ENCODE measurements at places on chromosomes 3 and 15. TPM values are rescaled to one million over a fixed set of nuclear protein-coding genes. Genes with fewer than 3 reads are reported as not detected.

Gene UBE3A
- total RNA-seq, result 105 TPM

Gene NRG4
- not detected for total RNA-seq

Gene RBPMS2
- total RNA-seq, result 41.3 TPM

Gene KCNAB1
- 1.6 TPM for total RNA-seq

Gene TEX264
- 86.0 TPM for total RNA-seq

Gene AGBL1
- total RNA-seq, result not detected

Gene ISLR
- total RNA-seq, result 53.0 TPM

Gene KNL1
- total RNA-seq, result 2.3 TPM

Gene CHRNA5
- 20.3 TPM for total RNA-seq

Gene SKOR1
- total RNA-seq, result 0.43 TPM

Gene PLA2G4D
- not detected for total RNA-seq

Gene PLCH1
- 8.0 TPM for total RNA-seq

Gene ZNF35
- 8.4 TPM for total RNA-seq

Gene WWTR1
- total RNA-seq, result 82.8 TPM

Gene HCLS1
- 48.7 TPM for total RNA-seq

Gene FGD5
- total RNA-seq, result 62.5 TPM

Gene TMCO5A
- total RNA-seq, result 0.14 TPM

Gene SOX2
- 0.55 TPM for total RNA-seq

Gene PDCD10
- 33.5 TPM for total RNA-seq

Gene NIT2
- 32.5 TPM for total RNA-seq

Gene RASGRP1
- 4.6 TPM for total RNA-seq

Gene STT3B
- total RNA-seq, result 123 TPM

Gene BSN
- 0.81 TPM for total RNA-seq

- no peak for DNase-seq
Measured at GRCh38 chr15:81297603-81298575, 26.1 kb downstream of the STARD5 start.

- DNase-seq, result peak; percentile 78
Measured at GRCh38 chr3:124248471-124249028, 256.6 kb upstream of the ROPN1 start.

- no peak for DNase-seq
Measured at GRCh38 chr15:82870727-82871320, 61.4 kb downstream of the WHAMM start.

- no peak for DNase-seq
Measured at GRCh38 chr15:41782371-41783282, 8.3 kb downstream of the MAPKBP1 start.

- no peak for DNase-seq
Measured at GRCh38 chr15:38253351-38253781, 730 bp downstream of the SPRED1 start.

- DNase-seq, result no peak
Measured at GRCh38 chr15:48084759-48085590, 35.8 kb upstream of the SLC24A5 start.

- no peak for DNase-seq
Measured at GRCh38 chr3:10570196-10570946, 65.0 kb upstream of the ATP2B2 start.

GRCh38 chr3:100136921-100137320, 22.6 kb upstream of the FILIP1L start:
- DNase-seq, result no peak

GRCh38 chr15:99662903-99663302, 70.3 kb downstream of the LYSMD4 start:
- no peak for DNase-seq

- peak; percentile 17 for DNase-seq
Measured at GRCh38 chr15:20341901-20342600, 199.5 kb downstream of the GOLGA6L6 start.

GRCh38 chr3:164478323-164478722, 600.0 kb downstream of the SI start:
- no peak for DNase-seq

- no peak for DNase-seq
Measured at GRCh38 chr3:37751016-37751415, 110.7 kb upstream of the CTDSPL start.

DNA sequence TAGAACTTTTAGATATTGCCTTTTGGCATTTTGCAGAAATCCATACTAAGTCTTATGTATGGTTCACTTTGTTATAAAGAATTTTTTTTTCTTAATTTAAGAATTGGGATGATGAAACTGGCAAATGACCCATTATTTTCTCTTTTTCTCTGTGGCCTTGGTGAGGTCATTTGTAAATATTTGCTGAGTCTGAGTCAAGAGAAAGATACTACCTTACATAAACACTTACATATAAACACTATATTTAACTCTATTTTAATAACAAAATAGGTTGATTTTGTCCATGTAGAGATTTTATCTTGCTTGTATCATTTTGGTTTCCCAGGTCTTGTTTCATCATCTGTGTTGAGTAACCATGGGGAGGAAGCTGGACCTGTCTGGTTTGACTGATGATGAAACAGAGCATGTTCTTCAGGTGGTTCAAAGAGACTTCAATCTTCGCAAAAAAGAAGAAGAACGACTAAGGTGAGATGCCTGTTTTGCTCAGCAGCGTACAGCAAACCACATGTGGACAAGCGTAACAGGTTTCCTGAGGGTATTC, 91.1 kb downstream of the MYRIP start:
- DNase-seq, result no peak

GRCh38 chr15:42060797-42061196, 33.6 kb downstream of the PLA2G4D start:
- peak; percentile 41 for DNase-seq

GRCh38 chr3:168707900-168708299, 612.2 kb upstream of the GOLIM4 start:
- DNase-seq, result no peak

DNA sequence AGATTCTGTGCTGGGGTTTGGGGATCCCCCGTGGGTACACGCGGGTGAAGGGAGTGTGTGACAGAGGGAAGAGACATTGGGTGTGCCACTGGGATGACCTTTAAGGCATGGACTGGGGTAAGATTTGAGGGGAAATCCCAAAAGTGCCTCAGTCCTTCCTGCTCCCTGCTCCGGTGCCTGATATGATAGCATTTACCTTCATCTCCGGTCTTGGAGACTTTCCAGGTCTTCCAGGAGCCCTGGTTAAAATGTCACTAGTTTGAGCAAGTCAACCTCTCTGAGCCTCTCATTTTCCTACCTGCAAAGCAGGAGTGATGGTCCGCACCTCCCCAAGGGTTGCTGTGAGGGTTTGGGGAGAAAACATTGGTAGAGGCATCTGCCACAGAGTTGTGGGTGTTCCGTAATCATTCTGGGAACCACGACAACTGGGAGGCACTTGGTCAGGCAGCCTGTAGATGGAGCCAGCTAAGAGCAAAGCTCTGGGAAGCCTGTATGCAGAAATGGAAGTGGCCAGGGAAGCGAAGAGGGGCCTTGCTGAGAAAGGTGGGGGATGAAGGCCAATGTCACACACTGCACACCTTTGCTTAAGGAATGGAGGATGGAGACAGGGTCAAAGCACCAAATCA, 33.9 kb upstream of the KIF23 start:
- DNase-seq, result no peak

- no peak for DNase-seq
Measured at GRCh38 chr15:83199288-83199687, 8.3 kb downstream of the HDGFL3 start.

DNA sequence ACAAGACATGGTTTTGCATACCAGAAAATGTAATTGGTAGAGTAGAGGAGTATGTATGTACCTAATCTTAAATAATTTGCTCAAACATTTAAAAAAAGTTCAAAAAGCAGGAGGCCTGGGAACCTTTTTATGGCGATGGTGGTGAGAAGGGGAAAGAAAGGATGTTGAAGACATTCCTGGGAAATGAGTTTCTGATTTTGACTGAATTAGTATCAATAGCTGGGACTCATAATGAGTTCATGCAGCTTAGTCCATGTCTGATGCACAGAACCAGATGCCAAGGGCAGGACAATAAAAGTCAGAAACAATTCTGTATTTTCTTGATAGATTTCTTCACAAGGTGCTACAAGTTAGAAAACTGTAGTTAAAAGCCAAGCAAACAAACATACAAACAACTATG, 395.3 kb downstream of the GAP43 start:
- DNase-seq, result no peak

- peak; percentile 9 for DNase-seq
Measured at GRCh38 chr3:14771593-14772497, 46.9 kb upstream of the FGD5 start.

DNA sequence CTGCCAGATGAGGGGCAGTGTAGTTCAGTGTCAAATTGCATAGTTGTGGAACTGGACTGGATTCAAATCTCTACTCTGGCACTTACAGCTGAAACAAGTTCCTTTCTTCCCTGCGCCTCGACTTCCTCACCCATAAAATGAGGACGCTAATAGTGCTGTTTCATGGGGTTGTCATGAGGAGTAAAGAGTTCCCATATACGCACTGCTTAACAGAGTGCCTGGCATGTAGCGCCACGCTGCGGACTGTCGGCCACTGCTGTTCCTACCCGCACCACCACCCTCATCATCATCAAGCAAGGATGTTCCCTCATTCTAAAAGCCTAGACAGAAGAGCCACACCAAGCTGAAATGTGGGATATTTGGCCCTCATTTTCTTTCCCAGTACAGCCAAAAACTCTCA, 91.9 kb downstream of the CHDH start:
- no peak for DNase-seq

- no peak for DNase-seq
Measured at GRCh38 chr3:87766721-87767120, 292.1 kb downstream of the CGGBP1 start.

GRCh38 chr3:188337232-188337631, 183.3 kb downstream of the LPP start:
- no peak for DNase-seq

- no peak for DNase-seq
Measured at GRCh38 chr15:88998980-88999713, 86.0 kb upstream of the MFGE8 start.

GRCh38 chr3:165983284-165983683, 146.1 kb upstream of the BCHE start:
- DNase-seq, result no peak

DNA sequence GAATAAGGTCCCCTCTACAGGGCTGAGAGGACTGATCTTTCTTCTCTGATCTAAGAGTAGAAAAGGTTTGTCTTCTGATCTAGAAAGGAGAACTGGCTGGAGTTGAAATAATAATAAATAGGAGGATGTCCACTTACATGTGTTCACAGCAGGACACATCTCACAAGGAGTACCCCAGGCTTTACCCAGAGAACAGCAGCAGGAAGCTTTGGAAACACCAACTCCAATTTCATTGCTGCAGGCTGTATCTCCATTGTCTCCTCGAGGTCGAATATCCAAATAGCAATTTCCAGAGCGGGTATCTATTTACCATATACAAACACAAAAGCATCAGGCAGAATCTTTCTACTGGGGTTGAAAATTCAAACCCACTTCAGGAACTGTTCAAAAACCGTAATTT, 136.6 kb downstream of the DUT start:
- DNase-seq, result no peak

DNA sequence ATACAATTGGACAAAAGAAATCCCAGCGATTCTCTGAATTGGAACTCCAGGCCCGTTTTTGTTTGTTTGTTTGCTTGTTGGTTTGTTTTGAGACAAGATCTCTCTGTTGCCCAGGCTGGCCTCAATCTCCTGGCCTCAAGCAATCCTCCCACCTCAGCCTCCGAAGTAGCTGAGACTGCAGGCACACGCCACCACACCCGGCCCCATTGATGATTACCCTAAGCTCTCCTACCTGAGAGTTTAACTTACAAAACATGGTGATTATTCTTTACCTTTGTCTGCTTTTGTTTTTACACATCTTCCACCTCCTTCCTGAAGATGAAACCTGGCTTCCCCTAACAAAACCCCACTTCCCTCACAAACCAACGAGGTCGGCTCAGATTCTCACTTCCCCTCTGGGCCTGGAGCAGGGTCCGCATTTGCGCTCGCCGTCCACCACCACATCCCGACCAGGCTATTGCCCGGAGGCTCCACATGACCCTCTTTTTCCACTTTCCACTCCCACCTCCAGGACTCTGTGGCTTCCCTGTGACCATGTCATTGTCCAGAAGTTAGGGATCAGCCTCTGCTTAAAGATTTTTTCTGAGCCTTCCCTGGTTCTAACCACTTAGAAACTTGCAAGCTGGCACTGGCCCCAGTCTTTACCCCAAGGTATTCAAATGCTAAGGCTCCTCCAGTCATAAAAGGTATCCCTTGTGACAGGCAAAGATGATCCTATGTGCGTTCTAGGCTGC, 14.8 kb downstream of the KLHL6 start:
- DNase-seq, result peak; percentile 39

DNA sequence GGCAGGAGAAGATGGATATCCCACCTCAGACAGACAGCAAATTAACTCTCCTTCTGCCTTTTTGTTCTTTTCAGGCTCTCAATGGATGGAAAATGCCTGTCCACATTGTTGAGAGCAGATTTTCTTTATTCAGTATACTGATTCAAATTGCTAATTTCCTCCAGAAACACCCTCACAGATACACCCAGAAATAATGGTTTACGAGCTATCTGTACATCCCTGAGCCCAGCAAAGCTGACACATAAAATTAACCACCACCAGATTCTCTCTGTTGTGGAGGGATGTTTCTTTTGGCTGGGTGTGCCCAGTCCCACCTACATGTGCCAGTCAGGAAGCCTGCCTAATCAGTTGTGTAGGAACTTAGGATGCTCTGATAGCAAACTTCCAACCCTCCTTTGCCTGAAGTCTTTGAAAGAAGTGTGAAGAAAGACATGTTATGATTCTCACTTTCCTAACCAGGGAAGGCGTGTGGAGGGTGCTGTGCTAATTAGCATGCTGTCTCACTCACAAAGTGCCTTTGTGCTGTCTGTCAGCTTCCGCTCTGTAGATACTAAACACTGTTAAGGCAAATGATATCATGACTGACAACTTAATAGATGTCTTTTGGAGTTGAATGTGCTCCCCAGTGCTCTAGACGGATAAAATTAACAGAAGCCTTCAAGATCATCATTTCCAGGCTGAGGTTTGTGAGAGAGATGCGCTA, 208.5 kb downstream of the CLSTN2 start:
- DNase-seq, result no peak

DNA sequence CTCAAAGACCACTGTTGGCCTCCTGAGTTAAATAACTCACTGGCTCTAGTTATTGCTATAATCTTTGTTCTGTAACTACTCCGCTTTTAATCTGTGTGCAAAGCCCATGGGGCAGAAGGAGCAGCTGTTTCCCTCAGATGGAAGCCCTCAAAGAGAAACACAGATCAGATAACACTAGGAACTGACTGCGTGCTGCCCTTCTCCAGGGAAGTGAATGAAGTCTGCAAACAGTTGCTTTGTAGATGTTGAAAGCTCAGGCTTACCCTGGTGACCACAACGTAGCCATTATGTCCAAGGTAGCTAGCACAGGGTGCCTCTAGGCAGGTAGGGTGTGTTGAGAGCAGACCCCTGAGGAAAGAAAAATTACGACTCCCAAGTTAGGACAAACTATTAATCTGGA, 152.3 kb upstream of the STAC start:
- no peak for DNase-seq

- no peak for DNase-seq
Measured at GRCh38 chr15:72774696-72775383, 8.7 kb downstream of the ADPGK start.

GRCh38 chr3:61464518-61465140, 96.7 kb upstream of the PTPRG start:
- DNase-seq, result no peak

All from mucosa of gallbladder (tissue), 1 donor.